GM23248 (cell line): ENCODE measurements at places on chromosomes 16 and 17.
A peak's percentile ranks its signal among the peaks of the same experiment; 100 is the strongest.

- peak; percentile 48 for DNase-seq
These were observed 23.3 kb downstream of the PHF12 start for GRCh38 chr17:28928061-28928460.

DNA sequence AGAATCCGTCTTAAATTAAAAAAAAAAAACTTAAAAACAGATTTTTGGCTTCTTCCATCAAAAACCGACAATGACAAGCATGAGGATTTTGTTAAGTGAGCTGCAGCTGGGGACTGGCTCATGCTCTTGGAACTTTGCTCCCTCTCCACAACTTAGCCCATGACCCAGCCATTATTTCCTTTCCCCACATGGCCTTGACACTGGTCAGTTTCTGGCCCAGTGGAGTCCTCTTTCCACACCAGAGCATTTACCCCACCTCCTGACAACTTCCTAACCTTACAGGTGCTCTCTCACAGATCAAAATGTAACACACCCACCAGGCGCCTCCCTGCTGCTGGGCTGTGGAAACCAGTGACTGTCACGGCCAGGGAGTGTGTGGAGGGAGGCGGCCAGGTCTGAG lies 62.7 kb upstream of the ZNF267 start:
- no peak for DNase-seq

DNA sequence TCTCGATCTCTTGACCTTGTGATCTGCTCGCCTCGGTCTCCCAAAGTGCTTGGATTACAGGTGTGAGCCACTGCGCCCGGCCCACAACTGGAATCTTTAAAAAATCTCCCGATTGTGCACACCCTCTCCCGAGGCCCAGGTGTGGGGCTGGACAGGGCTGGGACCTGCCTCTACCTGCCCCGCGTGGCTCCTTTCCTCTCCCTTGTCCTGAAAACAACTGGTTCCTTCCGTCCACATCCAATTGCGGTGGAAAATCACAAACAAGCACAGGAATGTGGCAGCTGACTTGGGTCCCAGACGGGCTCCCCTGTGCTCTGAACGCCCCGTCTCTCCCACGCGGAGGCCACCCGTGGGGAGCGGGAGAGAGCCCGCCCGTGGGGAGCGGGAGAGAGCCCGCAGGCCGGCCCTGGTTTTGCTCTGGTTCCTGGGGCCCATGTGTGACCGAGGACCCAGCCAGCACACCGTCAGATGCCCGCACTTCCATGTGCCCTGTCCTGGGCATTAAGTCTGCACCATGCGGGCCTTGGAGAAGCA lies 3.0 kb upstream of the TMEM204 start:
- no peak for DNase-seq

GRCh38 chr16:66326991-66327513 lies 39.4 kb upstream of the CDH5 start:
- DNase-seq = no peak
